ENCODE measurements at places on chromosomes 5 and 9.
A peak's percentile ranks its signal among the peaks of the same experiment; 100 is the strongest.

DNA sequence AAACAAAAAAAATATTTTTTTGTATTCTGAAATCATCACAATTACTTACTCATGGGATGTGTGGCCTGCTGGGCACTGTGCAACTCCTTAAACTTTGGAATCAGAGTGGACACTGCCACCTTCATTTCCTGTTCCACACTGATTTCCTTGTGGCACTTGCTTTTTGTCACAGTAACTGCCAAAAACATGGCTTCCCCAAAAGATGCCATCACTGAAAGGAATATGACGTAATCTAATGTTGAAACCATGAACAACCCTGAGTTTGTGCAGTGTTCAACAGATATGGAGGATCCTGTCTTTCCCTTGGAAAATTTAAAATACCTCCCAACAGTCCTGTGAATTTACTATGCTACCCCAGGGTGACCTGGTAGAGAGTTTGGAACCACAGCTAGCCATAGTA, 12.6 kb upstream of the IL12B start:
- DNase-seq = no peak

GRCh38 chr5:15933259-15934207, 246.1 kb downstream of the MARCHF11 start:
- DNase-seq = peak; percentile 16

DNA sequence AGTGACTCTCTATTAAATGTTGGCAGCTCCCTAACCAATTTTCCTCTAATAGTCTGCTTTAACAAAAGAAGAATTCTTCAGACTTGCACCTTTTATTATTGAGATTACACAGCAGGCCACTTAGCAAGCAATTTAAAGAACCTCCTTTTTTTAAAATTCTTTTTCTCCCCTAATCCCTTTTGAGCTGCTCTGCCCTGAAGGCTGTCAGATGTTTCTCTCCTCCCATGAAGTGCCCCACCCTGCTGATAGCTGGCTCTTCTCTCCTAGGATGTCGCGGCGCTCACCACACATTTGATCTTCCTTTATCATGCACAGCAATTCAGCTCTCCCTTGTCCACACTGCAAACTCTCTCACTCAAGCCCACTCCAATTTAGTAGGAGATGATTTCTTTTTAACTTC, 1471.1 kb upstream of the ACO1 start:
- no peak for DNase-seq

DNA sequence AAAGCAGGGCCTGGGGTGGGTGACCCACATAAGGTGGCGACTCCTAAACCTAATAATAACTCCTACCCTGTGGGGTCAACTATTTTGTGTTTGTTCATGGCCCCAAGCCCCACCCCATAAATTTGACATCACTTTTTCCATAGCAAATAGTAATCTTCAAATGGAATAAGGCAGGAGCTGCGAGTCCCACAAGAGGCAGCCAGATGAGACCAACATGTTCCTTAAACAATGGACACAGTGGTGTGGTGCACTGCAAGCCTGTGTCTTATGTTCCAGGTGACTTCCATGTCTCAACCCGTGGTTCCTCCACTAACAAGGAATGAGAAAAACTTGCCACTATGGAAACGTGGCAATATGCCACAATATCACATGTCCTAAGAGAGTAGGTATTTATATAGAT, 20.6 kb downstream of the TMEM174 start:
- DNase-seq = no peak

- DNase-seq = no peak
Observed at GRCh38 chr5:95835682-95836385, 13.3 kb upstream of the GLRX start.

DNA sequence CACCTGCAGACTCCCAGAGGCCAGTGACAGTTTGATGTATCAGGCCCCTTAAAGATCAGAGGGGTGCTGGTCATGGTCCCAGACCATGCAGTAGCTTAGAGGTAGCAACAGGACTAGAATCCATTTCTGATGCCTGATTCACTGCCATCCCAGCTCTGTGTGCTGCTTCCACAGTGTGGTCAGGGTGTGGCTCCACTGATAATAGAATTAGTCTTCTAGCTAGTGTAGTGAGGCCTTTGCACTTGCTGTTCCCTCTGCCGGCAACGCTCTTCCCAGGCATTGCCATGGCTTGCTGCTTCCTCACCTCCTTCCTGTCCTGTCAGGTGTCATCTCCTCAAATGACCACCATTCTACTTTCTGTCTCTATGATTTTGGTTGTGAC, 15.8 kb downstream of the PPARGC1B start:
- no peak for DNase-seq

DNA sequence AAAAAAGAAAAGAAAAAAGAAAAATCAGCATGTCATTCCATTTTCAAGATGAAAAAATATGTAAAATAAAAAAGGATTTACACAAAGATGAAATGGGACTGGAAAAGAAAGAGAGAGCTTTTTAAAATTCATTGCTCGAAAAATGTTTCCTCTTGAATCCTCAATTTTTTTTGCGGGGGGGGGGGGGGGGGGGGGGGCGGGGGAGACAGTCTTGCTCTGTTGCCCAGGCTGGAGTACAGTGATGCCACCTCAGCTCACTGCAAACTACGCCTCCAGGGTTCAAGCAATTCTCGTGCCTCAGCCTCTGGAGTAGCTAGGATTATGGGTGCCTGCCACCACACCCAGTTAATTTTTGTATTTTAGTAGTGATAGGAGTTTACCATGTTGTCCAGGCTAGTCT, 16.5 kb downstream of the PFDN1 start:
- DNase-seq = no peak

GRCh38 chr5:76479973-76480667, 77.0 kb downstream of the IQGAP2 start:
- DNase-seq = no peak

DNA sequence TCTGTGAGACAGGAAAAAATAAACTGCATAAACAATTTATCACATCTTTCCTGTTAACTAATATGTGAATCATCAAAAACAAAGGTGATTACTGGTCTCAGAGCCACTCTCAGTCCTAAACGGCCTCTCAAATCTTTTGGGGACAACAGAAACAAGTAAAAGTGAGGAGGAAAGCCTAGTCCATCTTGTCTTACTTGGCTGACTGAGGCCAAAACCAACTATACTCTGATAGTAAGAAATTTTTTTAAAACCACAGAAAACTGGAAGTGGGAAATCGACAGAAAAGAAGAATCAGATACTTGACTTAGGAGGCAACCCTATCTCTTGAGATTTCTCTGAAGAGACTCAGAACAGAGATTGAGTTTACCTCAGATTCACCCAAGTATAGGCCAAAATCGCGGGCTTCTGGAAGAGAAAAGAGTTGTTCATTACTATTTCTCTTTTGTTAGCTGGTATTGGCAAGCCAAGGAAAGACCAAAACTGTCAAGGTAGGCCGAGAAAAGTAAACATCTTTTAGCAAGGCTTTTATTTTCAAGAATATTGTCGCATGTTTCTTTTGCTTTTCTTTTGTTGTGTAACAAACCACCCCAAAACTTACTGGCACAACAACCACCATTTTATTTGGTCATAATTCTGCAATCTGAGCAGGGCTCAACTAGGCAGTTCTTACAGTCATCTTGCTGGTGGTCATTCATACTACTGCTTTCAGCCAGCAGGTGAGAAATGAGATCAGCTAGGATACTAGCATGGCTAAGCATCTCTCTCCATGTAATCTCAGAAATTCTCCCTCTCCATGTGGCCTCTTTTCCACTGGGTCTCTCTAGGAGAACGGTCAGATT, 46.1 kb downstream of the RFX3 start:
- no peak for DNase-seq

DNA sequence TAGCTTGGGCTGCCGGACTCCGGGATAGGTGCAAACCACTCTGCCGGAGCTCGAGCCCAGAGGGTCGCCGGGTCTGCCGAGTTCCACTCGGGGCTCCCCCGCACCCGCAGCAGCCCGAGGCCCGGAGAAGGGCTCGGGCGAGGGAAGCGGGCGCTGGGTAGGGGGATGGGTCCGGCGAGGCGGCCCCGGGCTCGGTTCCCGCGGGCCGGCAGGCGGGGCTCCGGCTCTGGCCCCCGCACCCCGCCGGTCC, 507 bp downstream of the RICTOR start:
- DNase-seq = no peak

DNA sequence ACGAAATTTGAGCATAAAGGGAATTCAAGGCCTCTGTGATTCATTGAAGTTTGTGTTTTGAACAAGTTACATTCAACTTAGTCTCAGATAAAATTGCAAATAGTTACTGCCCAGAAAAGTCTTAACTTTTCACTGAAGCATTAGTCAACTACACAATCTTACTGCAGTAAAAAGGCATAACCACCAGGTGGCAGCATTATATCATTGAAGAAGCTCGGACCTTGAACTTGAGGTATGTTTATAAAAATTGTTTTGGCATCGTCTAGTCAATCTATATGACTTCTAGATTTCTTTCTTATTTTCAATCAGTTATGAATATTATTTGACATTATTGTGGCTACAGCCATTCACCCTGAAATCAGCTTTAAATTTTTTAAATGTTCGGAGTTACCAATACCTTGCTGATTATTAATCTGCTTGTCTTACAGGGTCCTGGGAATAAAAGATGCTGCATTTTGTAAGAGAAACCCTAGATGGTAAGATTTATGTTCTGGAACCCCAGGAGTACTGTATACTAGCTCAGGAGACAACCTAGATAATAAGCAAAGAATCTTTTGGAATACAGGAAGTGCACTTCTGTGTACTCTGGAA, 83.9 kb upstream of the GRAMD2B start:
- peak; percentile 57 for DNase-seq

DNA sequence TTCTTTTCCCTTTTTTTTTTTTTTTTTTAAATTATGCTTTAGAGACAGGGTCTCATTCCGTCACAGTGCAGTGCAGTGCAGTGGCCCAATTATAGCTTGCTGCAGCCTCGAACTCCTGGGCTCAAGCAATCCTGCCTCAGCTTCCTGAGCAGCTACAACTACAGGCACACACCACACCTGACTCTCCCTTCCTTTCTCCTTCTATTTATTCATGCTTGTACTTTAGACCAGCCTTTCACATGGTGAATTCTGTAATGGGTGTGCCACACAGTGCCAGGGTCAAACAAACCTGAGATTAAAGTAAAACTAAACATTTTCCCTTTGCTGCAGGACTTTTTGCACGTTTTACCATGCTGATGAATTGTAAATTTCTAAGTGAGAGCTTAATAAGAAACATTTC, 8.0 kb downstream of the SH3RF2 start:
- no peak for DNase-seq

DNA sequence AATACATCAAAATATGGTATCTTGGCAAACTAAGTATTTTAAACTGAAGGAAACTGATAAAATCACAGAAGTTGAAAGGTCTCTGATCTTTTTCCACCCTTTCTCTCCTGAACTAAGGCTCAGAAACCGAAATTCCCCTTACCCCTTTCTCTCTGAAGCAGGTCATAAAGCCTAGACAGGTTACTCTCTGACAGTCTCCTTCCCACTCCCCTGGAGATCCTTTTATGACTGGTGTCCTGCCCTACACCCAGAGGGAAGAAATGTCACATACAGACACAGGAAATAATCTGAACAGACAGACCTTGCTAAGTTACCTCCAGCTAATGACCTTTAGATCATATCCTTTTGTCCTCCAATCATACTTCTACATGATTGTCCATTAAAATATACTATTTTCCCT, 127.4 kb downstream of the HCN1 start:
- DNase-seq = no peak

- DNase-seq = no peak
Observed at GRCh38 chr5:8033261-8033660, 164.3 kb downstream of the MTRR start.

DNA sequence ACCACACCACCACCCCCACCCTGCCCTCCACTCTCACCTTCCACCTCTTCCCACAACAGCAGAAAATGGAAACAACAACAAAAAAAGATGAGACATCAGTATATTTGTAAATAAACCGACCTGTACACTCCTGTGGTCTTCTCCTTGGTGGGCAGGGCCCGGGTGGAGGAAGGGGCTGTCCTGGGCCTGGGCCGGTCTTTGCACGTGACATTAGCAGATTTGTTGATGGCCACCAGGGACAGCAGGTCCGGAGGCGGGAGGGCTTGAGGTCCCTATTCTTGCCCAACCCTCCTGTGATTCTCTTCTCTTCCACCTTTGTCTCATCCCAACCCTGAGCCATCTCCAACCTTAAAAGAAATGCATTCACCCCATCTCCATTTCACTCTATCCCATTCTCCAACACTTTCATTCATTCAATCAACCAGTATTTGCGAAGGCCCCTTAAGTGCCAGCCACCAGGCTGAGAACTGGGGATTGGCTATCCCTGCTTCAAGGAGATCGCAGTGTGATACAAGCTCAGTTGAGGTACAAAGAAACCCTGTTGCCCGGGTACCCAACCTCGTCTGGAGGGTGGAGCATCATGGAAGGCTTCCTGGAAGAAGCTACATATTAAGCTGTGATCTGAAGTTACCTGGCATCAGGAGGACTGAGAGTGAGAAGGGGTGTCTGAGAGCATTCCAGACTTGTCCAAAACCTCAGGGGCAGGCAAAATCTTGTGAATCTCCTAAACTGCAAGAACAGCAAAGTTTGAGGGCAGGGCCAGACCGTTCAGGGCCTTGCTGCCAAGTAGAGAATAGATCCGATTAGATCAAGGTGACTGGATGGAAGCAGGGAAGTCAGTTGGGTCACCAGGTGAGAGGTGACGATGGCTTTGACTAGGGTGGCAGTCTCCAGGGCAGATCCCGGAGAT, 87.4 kb downstream of the LMX1B start:
- DNase-seq = no peak

DNA sequence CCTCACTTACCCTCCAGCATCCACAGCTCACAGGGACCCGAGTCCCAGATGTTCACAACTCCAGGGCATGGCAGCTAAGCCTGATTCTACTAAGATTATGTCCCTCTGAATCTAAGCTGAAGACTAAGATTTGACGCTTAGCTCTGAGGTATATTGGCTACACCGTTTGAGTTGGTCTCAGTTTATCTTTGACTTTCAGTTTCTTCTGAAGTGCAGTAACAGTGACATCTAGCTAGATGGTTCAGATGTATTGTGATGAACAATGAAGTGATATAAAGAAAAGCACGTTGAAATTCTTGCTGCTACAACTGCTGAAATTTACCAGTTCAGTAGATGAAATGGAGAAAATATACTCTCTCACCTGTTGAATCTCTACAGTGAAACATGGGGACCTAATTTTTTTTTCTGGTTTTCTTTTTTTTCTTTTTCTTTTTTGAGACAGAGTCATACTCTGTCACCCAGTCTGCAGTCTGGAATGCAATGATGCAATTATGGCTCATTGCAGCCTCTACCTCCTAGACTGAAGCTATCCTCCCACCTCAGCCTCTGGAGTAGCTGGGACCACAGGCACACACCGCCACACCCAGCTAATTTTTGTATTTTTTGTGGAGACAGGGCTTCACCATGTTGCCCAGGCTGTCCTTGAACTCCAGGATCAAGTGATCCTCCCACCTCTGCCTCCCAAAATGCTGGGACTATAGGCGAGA, 15.7 kb downstream of the RFK start:
- no peak for DNase-seq

- DNase-seq = no peak
Observed at GRCh38 chr5:34542818-34543217, 113.3 kb upstream of the RAI14 start.

GRCh38 chr5:111227801-111228200, 3.6 kb downstream of the CAMK4 start:
- no peak for DNase-seq
